ENCODE measurements at places on chromosomes 3 and 15.

GRCh38 chr3:148643389-148643840, 54.3 kb upstream of the AGTR1 start:
- DNase-seq = no peak

DNA sequence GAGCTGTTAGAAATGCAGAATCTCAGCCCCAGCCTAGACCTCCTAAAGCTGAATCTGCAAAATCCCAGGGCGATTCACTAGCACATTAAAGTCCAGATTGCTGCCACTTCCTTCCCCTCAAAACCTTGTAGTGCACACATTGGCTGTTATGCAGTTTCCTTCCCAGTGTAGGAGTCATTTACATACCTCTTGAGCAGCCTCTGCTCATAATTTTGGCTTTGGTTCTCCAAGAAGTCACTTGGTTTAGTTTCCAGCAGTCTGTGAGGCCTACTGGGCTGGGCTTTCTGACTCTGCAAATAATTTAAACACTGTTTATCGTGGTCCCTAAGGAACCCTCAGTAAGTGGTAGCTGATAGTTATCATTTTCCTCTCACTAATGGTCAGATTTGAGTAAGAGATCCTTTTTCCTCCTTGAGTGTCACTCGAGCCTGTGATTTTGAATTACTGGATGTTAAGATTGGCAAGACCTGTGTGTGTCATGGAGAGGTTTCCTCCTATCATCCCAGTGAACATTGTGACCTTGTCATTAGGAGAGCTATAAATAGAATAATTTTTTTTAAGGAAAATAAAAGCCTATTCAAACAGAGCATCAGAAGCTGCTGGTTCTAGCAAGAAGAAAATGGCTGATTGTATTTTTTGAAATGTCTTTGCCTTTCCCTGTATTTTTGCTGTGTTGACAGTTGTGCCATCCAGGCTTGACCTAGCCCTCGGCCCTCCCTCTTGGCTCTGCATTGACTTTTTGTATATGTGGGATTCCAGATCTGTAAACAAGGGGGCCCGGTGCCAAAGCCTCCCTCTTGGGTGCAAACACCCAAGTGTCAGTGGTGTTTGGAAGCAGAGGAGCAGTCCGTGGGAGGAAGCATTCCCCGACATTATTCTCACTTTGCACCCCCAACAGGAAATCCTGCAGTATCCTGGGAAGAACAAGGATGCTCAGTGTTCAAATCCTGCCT, 134.8 kb upstream of the ANKRD28 start:
- DNase-seq = peak; percentile 43

GRCh38 chr3:123611082-123611481, 26.2 kb upstream of the HACD2 start:
- no peak for DNase-seq

GRCh38 chr3:157384491-157384890, 52.2 kb upstream of the PTX3 start:
- DNase-seq = no peak

DNA sequence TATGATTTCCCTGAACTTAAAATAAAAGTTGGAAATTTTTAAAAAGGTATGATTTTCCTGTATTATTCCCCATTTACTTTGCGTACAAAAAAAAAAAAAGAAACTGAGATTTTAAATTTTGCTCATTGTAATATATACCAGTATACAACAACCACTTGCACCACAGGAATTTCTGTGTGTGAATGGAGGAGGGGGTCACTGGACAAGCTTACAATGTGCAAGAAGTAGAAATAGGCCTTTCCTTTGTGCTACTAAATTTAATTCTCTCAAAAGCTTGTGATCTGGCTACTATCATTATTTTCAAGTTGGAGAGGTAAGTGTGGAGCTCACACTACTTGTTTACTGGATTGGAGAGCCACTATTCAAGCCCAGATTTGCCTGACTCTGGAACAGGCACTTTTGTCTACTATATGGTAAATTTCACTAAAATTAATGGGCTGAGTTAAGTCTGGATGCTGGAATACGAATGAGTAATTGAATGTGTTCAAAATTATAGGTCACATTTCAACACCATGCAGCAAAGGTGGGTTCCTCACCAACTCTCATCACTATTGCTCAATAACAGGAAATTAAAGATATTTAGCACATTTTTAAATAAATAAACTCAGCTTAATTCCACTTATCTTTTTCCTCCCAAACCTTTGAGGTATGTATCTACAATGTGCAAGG, 148.0 kb upstream of the MBNL1 start:
- DNase-seq = no peak

DNA sequence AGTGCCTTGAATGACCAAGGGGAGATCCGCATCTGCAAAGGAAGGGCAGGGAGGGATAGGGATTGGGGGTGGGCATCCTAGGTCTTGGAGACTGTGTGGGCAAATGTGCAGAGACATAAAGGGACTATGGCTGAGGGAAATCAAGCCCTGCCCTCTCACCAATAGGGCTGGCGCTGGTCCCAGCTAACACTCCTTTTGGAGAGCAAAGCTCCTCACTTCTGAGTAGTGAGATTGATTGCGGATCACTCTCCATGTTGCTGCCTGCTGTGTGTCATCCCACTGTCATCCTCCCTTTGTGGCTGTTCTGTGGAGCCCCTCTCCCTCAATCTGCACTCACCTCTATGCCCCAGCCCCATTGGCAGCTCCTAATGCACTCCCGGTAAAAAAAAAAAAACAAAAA, 2.2 kb upstream of the CELSR3 start:
- no peak for DNase-seq

GRCh38 chr3:167662919-167663400, 9.2 kb upstream of the WDR49 start:
- no peak for DNase-seq

- no peak for DNase-seq
Observed at GRCh38 chr3:168961271-168961670, 702.2 kb downstream of the MECOM start.

DNA sequence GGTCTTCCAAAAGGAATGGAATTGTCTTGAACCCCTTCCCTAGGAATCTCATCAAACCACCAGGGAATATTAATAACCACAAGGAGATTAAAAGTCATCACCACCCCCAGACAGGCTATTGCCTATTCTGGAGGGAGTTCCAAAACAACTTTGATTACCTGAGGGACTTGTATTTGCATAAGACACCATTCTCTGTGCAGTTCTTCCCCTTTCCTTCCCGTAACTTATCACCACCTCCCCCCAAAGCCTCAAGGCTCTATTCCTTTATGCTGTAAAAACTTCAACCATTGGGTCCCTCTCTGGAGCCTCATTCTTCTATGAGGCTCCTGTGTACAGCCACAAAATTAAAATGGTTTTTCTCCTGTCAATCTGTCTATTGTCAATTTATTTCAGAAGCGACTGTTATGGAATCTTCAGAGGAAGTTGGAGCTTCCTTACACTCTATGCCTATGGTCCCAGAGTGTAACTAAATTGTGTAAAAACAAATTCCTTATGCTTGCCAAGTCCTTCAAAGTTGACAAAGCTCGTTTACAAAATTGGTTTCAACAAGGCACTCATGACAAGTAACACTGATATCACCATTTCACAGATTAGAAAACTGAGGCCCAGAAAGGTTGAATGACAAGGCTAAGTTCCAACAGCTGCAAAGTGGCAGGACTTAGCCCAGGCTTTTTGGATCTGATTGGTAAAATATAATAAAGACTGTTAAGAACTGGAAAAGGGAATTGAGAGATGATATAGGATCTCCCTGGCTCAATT, 68.3 kb upstream of the HERC1 start:
- no peak for DNase-seq

GRCh38 chr15:55858661-55859060, 115.7 kb upstream of the PRTG start:
- DNase-seq = no peak

GRCh38 chr15:65612616-65612946, 1.6 kb upstream of the INTS14 start:
- no peak for DNase-seq

DNA sequence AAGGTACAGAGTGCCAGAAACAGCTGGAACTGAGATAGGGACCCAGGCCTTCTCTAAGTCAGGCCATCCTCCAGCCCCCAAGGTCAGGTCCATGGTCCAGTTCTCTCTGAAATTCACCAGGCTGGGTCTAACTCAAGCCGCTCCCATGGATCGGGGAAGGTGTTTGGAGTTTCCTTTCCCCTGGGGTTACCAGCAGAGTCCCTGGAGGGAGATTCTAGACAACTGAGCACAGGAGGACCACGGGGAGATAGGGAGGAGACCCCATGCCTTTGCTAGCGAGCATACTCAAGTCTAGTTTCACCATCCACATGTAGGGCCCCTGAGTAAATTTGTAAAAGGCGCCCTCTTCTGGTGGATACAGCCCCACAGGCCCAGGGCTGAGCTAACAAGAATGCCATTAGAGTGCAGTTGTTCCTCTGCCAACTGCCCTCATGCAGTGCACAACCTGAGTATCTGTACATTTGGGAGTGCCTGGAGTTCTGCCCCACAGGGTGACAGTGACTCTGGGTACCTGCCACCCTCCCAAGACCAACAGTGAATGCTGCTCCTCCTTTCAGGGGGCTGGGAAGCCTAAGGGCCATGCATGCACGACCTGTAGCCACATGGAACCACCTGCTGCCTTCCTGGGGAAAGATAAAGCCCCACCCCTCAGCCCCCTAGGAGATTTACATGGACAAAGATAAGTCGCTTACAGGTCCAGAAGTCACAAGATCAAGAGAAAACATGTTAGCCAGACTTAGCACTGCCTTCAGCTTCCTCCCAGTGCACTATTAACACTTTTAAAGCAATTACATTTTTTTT, 89.0 kb downstream of the IQSEC1 start:
- peak; percentile 81 for DNase-seq

DNA sequence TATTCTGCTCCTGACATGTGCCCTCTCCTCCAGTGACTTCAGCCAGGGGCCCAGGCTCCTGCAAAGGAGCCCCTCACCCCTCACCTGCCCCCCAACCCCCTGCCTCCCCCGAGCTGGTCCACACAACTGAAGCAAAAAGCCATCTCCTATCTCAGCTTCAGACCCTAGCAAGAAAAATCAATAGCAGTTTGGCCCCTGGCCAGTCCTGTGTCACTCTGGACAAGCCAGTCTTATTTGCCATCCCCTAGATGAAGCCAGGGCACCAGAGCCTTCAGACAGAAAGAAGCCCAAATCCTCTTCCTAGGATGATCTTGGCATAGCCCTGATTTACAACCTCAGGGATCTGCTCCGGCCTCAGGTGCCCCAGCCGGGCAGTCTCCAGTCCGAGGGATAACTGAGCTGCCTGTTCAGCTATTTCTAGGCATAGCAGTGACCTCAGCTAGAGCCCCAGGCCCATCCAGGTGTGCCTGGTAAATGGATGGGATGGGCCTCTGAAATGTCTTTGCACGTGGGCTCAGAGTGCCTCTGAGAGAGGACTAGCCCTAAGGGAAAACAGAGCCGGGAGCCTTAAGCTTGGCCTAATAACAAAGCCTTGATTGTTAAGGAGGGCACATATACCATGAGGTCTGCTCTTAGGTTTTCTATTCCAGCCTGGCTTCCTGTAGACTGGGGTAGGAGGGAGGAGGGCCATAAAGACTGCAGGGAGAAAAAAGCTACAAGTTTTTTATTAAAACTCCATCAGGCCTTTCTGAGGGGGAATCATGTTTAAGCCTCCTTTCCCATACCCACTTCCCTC, 242.0 kb downstream of the SHQ1 start:
- no peak for DNase-seq

DNA sequence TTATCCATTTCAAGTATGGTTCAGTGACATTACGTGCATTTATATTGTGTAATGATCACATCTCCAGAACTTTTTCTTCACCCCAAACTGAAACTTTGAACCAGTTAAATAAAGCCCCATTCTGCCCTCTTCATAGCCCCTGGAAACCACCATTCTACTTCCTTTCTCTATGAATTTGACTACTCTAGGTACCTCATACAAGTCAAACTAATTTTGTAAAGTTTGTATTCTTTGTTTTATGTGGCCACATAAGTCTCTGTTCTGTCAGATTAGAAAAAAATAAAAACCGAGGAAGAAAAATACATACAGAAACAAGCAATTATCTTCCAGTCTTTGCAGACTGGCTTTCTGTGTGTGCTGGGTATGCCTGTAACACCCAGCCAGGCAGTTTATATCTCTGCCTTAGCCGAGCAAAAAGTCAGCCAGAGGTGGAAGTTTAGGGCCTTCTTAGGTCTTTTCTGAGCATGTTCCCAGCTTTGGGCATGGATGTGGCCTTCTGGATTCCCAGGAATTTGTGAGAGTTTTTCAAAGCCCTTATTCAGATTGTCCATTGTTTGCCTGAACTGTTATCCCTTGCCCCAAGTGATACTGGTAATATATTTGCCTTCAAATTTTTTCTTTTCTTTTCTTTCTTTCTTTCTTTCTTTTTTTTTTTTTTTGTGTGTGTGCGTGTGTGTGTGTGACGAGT, 6.0 kb upstream of the GRAMD1C start:
- no peak for DNase-seq

DNA sequence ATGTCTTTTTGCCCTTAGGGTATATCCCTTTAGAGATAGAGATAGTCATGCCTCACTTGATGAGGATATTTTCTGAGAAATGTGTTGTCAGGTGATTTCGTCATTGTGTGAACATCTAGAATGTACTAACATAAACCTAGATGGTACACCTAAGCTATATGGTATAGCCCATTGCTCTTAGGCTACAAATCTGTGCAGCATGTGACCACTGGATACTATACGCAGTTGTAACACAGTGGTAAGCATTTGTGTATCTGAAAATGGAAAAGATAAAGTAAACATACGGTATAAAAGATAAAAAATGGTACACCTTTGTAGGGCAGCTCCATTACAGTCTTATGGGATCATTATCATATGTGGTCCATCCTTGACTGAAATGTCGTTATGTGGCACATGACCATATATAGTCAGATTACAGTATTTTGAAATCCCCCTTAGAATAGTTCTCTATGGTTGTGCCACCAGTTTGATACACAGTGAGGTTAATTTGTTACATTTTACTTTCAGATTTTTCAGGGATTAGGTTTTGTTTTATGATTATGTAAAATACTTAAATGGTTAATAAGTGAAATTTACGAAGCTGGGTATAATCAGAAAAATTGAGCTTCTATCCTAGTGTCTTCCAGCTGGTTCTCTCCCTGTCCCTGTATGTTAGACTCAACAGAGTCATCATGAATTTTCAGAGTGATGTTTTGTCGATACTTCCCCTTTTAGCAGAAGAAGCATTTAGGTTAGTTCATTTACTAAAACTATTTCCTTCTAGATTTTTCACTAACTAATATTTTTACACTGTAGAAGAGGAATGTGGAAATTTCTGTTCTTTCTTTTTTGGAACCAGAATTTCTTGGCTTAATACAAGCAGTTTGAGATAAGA, 12.8 kb downstream of the SETD5 start:
- no peak for DNase-seq
